Islet precursor cell (in vitro differentiated cells): ENCODE measurements at places on chromosomes 2 and 18.

DNA sequence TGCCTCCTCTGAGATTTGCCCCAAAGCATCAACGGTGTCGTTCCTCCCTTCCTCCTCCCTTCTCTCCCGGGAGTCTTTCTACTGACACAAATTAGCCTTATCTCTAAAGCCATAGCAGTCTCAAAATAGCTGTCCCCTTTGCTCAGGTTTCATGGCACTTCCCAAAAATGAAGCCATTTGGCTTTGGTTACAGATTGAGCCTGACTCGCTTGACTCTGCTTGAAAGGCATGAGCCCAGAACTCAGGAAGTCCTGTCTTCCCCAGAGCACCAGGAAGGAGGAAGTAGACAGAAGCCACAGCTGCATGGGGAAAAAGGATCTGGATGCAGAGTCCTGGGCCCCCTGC, 234.4 kb upstream of the RGPD4 start:
- DNase-seq = no peak

DNA sequence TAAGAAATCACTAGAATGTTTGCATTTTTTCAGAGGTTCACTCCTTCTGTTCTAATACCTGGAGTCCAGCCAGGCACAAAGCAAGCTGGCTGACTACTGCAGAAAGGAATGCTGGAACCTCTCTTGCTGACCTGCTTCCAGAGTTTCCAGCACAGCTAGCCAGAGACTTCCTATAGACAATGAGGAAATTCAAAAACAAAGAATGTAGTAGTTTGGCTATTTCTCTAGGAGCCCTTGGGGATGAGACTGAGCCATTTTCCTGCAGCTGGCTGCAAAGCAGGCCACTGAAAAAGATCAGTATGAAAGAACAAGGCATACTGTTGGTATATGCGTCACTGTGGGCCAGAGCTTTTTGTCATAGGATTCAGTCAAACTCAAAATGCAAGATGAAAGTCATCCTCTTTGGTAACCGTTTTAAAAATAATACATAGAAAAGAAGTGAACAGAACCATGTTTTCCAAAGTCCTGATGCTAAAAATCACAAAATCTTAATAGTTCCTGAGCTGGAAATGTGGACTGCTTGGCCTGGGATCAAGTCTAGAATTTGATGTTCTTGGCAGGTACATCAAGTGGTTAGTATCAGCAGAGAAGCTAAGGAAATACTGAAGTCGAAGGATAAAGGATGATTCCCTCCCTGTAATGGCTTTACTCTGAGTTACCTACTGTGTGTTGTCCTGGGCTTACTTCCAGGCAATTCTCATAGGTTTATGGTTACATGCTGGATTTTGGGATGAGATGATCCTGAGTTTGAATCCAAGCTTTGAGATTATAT, 9.0 kb upstream of the DSEL start:
- peak; percentile 95 for DNase-seq

- no peak for DNase-seq
Measured at GRCh38 chr2:232492963-232493700, 5.5 kb upstream of the ECEL1 start.

DNA sequence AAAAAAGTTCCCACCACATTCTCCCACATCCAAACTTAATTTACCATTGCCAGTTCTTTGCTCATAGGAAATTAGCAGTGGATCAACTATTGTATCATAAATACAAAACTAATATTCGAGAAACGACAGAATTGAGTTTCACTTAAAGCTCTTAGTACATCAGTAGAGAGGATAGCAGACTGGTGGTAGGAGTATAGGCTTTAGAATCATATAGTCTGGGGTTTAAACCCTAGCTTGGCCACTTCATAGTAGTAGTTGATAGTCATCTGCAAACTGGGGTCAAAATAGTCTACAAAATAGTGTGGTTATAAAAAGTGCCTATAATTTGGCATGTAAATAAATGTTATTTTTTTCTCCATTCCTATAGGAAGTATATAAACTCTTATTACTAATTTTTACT, 30.9 kb downstream of the PIK3C3 start:
- no peak for DNase-seq

GRCh38 chr2:219002395-219003266, 9.4 kb upstream of the CRYBA2 start:
- peak; percentile 91 for DNase-seq

- DNase-seq = peak; percentile 67
Measured at GRCh38 chr2:180604077-180604476, 376.3 kb upstream of the UBE2E3 start.

DNA sequence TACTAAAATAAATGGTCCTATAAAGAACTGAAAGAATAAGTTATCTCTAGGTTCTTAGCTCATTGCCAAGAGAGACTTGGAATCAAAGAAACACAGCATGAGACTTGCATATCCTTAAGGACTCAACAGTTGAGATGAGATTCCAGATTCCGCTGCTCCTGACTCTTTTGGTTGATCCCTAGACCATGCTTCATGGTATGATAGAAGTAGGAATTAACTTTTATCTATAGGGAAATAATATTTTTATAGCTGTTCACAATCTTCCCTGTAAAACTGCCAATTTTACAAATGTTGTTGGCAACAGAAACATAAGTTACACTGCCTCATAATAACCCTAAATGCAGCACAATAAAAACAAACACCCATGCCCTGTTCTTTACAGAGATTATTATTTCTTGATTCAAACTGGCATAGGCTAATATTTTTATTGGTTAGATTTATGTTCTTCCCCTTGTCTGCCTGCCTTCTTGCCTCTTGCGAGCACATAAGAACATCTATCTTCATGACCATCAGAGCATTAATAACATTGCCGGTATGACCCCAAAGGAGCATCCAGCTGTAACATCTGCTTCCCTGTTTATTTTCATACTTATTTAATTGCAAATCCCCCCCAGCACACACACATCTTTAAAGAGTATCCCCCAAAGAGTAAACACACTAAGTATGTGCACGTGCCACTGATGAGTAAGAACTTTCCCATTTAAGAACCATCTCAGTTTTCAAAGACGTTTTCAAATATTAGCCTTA, 735.7 kb upstream of the SLC8A1 start:
- no peak for DNase-seq

GRCh38 chr2:187296869-187297268, 151.2 kb downstream of the CALCRL start:
- no peak for DNase-seq
